ENCODE measurements at places on chromosomes 3 and 15.

- no peak for DNase-seq
These were observed 116.8 kb upstream of the CNTN6 start for GRCh38 chr3:976006-976405.

- no peak for DNase-seq
These were observed 39.7 kb downstream of the C3orf62 start for GRCh38 chr3:49237344-49237743.

- no peak for DNase-seq
These were observed 808.0 kb upstream of the NR2F2 start for GRCh38 chr15:95522533-95522932.

DNA sequence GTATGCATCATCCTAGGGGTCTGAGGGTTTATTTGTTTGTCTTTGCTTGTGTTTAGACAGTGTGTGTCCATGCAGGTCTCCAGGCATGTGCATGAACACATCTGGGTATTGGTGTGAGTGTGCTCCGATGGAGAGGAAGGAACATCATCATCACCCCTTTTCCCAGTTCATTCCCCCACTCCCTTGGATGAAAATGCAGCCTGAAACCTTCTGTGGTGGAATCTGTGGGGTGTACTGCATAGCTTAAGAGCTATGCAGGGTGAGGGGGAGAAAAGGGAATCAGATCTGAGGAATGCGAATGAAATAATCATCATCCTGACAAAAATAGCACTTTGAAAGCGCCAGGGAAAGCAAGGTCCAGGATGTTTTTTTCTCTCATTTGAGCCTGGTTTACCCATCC is 520.1 kb downstream of the NTRK3 start:
- DNase-seq = no peak

DNA sequence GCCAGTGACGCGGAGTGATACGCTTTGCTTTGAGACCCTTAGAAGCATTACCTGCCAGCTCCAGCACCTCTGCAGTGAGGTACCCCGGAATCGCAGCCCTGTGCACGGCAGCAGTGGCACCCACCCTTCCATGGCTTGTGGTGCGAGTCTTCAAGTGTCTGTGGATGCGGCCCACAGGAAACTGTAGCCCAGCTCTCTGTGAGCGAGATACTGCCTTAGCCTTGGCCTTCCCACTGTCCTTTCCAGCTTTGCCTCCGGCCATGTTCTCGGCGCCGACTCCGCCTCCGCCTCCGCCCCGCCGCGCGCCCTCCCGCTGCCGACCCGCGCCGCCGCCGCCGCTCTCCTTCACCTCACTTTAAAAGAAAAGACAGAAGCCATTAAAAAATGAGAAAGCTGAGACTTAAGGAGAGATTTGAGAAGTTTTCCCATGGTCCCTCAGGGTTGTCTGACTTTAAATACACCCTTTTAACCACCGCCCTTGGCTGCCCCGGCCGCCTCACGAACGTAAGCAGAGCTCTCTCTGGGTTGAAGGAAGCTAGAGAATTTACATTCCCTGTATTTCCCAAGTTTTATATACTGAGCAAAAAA is 78.5 kb upstream of the FAM174B start:
- DNase-seq = no peak

GRCh38 chr3:106466881-106467280 is 598.1 kb upstream of the CBLB start:
- no peak for DNase-seq

- no peak for DNase-seq
These were observed 21.4 kb upstream of the PRTG start for GRCh38 chr15:55764398-55764797.

DNA sequence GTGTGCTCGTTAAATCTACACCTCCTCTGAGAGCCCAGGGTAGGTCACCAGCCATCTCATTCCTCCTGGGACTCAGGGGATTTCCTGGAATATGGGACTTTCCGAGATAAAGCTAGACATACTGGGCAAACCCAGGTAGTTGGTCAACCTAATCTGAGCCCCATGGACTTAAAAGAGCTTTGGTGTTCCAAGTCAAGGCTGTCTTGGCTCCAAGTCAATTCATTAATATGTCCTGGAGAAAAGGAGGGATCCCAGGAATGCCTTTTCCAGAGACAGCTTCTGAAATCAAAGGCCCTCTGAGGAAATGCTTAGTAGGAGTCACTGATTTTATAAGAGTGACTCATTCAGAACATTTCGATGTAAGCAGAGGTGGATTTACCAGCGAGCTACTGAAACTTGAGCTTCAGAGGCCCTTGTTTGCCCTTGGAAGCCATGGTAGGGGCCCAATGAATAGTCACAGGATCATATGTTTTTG is 137.3 kb upstream of the UBE2E1 start:
- DNase-seq = no peak

DNA sequence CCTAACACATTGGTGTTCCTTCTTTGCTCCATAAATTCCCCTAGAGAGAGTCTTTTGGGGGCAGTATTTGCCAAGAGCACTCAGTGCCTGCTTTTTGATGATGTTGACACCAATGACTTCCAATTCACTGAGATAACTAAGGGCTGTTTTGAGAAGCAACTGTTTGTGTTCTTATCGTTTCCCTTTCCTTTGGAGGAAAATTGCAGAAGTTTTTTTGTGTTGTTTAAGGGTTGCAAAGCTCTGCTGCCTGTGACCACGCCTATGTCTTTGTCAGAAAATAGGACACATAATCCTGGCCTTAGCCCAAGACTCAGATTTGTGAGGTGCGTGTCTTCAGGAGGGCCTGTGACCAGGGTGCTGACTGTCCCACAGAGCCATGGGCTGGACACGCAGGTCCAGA is 99.6 kb downstream of the FAM43A start:
- no peak for DNase-seq

GRCh38 chr3:156368189-156368588 is 186.7 kb downstream of the SSR3 start:
- DNase-seq = no peak

GRCh38 chr3:171283183-171283847 is 176.9 kb downstream of the TNIK start:
- no peak for DNase-seq

GRCh38 chr3:78988324-78988723 is 779.5 kb downstream of the ROBO1 start:
- DNase-seq = no peak

- DNase-seq = no peak
These were observed 50.3 kb downstream of the LRIG1 start for GRCh38 chr3:66450390-66451022.

DNA sequence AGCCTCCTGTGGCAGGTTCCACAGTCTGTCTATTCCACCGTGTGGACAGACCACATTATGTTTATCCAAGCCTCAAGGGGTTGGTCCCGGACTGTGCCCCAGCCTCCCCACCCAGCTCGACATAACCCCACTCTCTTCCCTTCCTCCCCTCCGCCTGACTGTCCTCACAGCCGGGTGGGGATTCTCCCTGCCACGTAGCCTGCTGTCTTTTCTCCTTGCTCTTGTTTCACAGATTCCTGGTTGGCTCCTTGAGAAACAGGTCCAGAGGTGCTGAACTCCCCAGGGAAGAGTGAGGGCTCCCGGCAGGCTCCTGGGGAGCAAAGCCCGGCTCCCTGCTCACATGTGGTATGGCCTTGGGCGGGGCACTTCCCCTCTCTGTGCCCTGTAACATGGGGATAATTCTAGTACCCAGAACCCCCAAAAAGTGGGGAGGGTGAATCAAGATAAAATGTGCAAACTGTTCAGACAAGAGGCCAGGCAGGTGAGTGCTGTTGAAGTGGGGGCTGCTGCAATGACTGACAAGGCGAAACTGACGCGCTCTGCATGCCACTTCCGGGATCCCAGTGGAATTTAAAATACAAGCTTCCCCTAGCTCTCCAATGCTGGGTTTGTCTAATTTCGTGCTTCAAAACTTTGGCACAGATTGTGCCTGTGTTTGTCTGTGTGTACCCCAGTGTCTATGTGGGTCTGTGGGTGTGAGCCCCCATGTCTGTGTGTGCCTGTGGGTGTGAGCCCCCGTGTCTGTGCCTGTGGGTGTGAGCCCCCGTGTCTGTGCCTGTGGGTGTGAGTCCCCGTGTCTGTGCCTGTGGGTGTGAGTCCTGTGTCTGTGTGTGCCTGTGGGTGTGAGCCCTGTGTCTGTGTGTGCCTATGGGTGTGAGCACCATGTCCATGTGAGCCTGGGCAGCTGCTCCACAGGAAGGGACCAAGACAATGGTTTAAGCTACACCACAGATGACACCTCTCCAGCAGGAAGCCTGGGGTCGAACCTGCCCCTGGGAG is 160.6 kb upstream of the IQSEC1 start:
- peak; percentile 9 for DNase-seq

- no peak for DNase-seq
These were observed 48.0 kb downstream of the B3GNT5 start for GRCh38 chr3:183300996-183301562.

DNA sequence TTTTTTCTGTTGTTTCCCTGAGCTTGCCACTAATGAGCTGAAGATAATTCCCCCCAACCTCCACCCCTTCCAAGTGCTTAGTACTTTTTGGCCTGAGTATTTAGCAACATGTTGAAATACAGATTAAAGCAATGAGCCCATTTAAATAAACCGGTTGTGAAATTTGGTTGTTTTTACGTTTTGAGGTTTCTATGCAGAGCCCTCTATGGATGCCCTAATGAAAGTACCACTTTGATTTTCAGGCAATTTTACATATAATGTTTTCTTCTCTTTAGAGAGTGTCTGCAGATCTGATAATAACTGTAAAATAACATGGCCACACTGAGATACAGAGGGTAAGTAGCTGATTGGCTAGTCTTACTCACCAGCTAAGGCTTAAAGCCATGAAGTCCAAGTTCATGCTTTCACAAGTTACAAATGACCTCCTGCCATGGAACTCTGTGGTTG is 139.4 kb upstream of the SLC7A14 start:
- no peak for DNase-seq

DNA sequence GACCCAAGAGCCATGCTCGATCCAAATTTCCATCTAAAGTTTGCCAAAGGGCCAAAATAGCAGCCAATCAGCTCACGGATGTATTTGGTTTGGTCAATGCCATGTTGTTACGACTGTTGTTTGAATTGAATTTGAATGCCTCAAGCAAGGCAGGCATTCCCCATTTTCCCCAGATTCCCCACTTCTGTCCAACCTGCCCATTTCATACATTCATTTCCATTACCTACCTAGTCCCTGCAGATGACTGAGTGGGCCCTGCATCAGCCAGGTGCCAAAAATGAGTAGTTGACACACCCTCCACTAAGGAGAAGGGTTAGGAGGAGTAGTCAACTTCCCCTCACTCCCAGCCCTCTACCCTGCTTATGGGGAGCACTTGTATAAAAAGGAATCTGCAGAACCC is 51.7 kb downstream of the ANXA2 start:
- DNase-seq = no peak

DNA sequence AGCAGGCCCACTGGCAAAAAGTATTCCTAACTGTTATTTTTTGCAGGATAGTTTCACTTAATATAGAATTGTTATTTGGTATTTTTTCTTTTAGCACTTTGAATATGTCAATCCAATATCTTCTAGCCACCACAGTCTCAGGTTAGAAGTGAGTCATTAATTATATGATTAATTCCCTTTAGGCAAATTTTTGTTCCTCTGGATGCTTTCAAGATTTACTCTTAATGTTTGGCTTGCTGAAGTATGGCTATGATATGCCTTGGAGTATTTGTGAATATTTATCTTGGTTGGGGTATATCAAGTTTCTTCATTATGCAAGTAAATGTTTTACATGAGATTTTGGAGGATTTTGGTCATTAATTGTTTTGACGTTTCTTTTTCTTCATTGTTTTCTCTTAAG is 152.1 kb upstream of the ALCAM start:
- DNase-seq = no peak

DNA sequence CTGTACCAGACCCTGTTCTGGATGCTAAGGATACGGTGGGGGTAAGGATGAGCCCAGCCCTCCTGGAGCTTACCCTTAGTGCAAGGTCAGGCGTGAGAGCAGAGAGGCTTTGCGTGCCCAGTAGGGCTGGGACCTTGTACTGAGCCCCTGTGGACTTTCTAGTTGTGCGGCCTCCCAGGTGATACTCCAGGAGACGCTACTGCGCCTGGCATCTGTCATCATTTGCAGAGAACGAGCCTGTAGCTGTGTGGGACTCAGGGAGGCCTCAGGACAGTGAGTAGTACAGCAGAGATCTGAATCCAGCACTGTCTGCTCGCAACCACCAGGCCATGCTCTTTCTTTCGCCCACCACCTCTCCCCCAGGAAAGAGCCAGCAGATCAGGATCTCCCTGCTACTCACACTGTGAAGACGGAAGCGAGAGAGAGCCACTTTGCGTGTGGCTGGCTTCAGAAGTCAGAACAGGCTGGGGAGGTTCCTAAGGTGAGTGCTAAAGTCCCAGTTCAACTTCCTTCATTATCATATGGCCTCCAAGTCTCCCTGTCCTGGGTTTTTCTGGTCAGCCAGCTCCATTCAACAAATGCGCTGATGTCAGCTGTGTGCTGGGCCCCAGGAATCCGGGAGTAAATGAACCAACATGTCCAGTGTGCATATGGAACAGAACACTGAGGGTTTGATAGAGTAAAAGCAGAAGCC is 38.2 kb upstream of the ITGA11 start:
- DNase-seq = no peak

GRCh38 chr3:128369881-128370642 is 96.6 kb downstream of the DNAJB8 start:
- DNase-seq = no peak

DNA sequence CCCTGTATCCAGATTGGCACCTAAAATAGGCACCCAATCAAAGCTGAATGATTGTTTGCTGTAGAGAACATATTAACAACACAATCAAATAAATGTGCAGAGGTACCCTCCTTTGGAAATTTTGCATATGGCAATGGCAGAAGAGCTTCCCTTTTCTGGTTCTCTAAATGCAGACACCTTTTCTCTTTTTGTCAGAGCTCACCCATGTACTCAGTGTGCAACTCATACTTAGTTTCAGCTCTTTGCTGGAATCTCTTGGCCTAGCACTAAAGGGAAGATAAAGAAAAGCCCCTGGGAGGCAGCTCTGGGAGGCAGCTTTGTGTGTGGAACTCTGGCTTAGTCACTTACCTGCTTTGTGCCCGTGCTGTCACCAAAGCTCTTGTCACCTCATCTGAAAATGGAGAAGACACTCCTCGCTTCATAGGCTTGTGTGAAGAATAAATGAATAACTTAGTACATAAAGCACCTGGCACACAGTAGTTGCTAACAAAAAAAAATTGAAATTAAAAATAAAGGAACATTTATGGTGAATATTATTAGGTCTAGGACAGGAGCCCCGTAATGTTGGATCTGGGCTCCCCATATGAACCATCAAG is 28.8 kb downstream of the ST6GAL1 start:
- DNase-seq = no peak

DNA sequence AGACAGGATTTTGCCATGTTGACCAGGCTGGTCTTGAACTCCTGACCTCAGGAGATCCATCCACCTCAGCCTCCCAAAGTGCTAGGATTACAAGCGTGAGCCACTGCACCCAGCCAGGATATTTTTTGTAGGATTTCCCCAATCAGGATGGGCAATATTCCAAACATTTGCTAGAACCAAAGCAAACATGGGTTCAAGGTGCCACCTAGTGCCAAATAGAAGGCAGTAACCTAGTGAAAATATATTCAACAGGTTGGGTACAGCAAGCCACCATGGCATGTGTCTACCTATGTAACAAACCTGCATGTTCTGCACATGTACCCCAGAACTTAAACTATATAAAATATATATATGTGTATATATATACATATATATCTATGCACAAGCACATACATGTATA is 185.9 kb upstream of the CADM2 start:
- DNase-seq = no peak

- no peak for DNase-seq
These were observed 25.9 kb upstream of the SPRED1 start for GRCh38 chr15:38226608-38227266.

Data from CD8-positive, alpha-beta memory T cell (primary cell).